ENCODE measurements at places on chromosomes 3 and 15.

DNA sequence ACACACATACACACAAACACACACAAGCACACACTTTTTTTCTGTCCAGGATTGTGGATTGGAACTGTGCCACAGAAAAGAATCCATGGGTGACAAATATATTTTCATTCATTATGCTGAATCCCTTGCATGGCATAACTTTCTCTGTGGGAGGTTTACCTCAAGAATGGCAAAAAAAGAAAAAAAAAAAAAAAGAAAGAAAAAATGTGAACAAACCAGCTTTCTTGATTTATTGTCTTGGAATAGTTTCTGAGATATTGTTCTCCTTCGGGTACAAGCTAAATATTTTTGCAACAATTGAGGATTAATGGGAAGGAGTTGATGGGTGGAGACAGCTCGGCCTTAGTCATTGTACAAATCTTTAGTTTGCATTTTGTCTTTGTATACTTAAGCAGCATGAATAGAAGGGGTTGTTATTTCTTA is 153.1 kb downstream of the GMNC start:
- DNase-seq: no peak

- no peak for DNase-seq
These were observed 16.0 kb downstream of the UBE2E2 start for GRCh38 chr3:23219117-23219516.

DNA sequence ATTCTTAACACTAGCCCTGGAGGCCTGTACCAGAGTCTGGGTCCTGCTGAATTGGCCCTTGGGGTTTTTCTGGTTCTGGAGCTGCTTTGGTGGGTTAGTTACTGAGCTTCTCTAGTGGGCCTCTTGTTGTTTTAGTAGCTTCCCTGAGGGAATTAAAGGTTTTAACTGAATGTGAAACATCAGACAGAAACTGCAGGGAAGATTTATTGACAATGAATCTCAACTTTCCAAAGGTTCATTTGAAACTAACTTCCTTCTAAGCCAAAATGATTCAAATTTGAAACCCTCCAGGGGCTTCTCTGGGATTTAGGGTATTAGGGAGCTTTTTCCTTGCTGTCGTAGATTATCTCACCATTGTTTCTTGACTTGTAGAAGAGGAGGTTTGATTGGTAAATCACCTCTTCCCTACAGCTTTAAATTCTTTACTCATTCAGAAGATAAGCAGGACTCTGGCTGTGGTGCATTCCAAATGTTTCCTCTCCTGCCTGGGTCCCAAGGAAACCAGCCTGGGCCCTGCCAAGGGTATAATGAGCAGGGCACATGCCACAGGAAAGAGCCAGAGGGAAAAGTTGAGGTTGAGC is 71.0 kb downstream of the TP63 start:
- no peak for DNase-seq

- no peak for DNase-seq
These were observed 51.8 kb downstream of the HEG1 start for GRCh38 chr3:125003859-125004595.

- DNase-seq: no peak
These were observed 286.3 kb downstream of the RAP2B start for GRCh38 chr3:153448151-153448829.

DNA sequence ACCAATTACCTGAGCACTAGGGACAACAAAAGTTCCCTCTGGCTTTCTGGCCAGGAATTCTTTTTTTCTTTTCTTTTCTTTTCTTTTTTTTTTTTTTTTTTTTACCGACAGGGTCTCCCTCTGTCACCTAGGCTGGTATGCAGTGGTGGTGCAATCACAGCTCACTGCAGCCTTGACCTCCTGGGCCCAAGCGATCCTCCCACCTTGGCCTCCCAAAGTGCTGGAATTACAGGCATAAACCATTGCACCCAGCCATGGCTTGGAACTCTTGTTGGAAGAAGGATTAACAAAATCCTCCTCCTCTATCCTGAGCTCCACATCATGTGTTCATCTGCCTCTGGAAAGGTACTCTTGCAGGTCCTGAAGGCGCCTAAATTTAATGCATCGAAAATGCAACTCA is 2.9 kb upstream of the LTF start:
- DNase-seq: no peak

- DNase-seq: no peak
These were observed 40.9 kb downstream of the CRTC3 start for GRCh38 chr15:90570643-90571042.

- no peak for DNase-seq
These were observed 35.6 kb upstream of the PPP4R2 start for GRCh38 chr3:72960812-72961518.

DNA sequence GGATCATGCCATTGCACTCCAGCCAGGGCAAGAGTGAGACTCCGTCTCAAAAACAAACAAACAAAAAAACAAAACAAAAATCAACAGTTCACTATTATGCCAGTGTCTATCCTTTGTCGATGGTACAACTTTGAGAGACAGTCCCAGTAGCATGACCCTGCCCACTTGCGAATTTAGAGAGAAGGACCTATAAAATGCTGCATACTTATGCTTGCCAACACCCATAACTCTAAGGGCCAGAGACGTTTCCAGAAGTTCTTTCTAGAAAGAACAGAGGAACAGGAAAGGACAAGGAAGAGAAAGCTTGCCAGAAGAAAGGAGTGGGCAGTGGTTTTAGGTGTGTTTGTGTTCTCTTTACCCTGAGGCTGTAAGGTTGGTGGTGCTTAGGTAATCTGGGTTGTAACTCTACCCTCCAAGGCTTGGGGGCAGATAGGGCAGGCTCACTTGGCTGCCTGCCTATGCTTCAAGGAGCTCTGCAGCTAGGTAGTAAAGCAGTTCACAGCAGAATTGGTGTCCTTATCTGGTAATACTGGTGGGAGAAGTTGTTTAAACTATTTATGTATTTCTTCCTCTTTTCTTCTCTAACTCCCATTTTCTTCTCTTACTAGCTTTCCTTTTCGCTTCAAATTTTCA is 50.6 kb upstream of the SPPL2A start:
- DNase-seq: no peak

All from stimulated activated CD8-positive, alpha-beta memory T cell treated with anti-CD3 and anti-CD28 coated beads, Interleukin-4, amount 100 ng/mL, for 4 hours (primary cell).